Thoracic aorta (tissue), 2 donors: ENCODE measurements at places on chromosomes 7 and 10.

DNA sequence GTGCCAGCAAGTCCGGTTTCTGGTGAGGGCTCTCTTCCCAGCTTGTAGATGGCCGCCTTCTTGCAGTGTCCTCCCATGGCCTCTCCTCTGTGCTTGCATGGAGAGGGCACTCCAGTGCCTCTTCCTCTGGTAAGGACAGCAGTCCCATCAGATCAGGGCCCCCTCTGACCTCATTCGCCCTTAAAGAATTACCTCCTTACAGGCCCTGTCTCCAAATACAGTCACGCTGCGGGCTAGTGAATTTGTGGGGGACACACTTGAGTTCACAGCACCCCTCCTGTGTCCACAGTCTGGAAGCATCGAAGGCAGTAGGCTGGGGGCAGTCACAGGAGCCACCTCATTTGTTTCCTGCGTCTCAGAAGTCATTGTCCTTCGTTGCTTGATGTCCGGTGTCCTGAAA, 54.6 kb downstream of the LHPP start:
- DNase-seq = no peak

- no peak for DNase-seq
Measured at GRCh38 chr10:13658871-13659685, 72.3 kb downstream of the PRPF18 start.

GRCh38 chr7:33916357-33917081, 11.2 kb downstream of the BMPER start:
- DNase-seq = no peak

DNA sequence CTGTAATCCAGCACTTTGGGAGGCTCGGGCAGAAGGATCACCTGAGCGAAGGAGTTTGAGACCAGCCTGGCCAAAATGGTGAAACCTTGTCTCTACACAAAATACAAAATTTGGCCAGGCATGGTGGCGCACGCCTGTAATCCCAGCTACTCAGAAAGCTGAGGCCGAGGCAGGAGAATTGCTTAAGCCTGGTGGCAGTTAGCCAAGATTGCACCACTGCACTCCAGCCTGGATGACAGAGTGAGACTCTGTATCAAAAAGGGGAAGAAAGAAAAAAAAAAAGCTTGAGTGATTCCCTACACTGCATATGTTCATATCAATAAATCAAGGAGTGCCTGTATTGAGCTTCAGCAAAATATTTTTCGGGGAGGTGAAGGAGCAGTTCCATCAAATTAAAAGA, 45.8 kb upstream of the SRRM3 start:
- no peak for DNase-seq

DNA sequence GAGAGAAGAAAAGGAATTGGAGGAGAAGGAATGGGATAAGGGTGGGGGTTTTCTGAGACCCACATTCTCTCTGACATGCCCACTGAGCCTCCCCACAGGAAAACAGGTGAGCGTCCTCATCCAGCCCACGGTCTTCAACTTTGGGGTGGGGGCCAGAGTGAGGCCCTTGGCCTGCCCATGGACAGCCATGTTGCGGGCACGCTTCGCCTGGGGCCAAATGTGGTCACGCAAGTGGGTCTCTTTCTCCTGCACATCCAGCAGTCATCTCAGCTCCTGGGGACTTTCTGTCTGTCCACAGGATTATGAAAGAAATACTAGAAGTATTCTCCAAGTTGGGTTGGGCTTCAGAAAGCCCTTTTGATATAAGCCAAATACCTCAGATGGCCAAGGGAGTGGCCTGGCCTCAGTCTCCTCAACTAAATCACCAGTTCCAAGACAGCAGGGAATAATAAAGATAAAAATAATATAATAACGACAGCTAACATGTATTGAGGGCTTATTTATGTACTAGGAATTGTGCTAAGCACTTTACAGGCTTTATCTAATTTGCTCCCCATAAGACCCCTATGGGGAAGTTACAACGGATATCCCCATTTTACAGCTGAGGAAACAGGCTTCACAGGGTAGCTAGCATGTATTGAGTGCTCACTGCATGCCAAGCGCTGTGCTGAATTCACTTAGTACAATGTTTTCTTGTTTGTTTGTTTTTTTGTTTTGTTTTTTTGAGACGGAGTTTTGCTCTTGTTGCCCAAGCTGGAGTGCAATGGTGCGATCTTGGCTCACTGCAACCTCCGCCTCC, 57.2 kb upstream of the LBX1 start:
- DNase-seq = no peak

GRCh38 chr10:25175527-25176420, 973 bp downstream of the GPR158 start:
- DNase-seq = no peak

DNA sequence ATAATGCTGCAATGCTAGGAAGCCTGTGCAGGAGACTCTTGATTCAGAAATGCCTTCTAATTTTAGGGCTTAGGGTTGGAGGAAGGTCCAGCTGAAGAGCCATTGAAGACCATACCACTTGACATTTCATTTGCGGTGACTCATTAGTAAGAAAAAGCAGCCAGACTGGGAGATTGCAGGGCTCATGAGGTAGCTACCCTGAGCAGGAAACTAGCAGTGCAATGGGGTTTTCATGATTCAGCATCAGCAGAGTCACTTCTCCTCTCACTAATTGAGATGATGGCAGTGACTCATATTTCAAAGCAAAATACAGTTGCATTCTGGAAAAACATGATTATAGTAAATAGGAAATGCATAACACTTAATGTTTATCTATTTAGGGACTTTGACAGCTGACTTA, 434.1 kb downstream of the DNAJB9 start:
- DNase-seq = no peak

DNA sequence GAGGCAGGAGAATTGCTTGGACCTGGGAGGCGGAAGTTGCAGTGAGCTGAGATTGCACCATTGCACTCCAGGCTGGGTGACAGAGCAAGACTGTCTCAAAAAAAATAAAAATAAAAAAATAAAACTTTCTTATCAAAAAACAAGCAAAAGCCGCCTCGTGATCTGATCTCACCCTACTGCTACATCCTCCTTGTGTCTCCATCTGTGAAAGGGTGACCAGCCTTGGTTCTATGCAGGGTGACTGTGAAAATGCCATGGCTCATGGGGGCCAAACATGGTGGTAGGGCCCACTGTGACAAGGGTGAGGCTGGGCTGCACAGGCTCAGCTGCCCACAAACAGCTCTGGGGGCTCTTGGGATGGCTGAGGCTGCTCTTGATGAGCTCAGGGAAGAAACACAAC, 968 bp upstream of the OPN4 start:
- no peak for DNase-seq

- DNase-seq = no peak
Measured at GRCh38 chr7:15015545-15016314, 113.2 kb upstream of the DGKB start.

- DNase-seq = no peak
Measured at GRCh38 chr10:66258693-66259092, 667.1 kb upstream of the LRRTM3 start.

DNA sequence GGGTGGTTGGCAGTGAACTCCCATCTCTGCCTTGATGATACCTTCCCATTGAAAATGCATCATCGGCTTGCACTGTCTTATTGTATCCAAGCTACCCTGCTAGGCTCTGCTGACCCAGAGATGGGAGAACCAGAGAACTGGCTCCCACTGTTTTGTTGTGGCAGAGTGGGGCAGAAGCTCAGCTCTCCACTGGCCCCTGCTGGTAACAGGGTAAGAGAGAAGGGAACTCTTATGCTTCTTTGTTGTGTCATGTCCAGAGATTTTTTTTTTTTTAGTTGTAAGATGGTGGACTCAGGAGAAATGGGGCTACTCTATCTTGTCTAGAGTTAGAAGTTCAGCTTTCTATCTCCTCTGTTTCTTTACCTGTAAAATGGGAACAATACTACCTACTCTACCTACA, 100.5 kb upstream of the SDK1 start:
- no peak for DNase-seq

- DNase-seq = no peak
Measured at GRCh38 chr10:122376364-122376961, 2.0 kb downstream of the PLEKHA1 start.

GRCh38 chr10:4721999-4722753, 103.8 kb upstream of the AKR1E2 start:
- no peak for DNase-seq

DNA sequence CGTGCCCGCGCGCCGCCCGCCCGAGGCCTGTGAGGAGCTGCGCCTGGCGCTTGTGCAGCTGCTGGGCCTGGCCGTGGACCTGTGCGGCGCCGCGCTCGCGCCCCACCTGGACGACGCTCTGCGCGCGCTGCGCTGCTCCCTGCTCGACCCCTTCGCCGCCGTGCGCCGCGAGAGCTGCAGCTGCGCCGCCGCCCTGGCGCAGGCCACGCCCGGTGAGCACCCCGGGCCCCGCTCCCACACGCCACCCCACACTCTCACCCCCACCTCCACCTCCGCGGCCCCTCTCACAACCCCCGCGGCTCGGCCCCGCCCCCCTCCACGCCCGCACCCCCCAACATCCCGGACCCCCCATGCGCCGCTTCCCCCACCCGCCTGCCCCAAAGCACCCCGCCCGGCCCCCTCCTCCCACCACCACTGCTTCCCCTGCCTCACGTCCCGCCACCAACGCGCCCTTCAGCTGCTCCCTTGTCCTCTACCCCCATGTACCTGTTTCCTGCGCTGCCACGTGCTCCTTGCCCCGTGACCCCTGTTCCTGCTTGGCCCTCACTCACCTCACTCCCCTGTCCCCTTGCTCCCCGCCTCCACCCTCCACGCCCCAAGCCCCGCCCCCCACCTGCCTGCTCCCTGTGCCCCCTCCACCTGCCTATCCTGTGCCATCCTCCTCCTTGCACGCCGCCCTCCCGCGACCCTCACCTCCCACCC, at the start of gene PRKAR1B:
PRKAR1B (minus strand) TSS at position 178 of the 702 bp plus-strand sequence. CDS start 15,776 bp downstream, outside the sequence.
- DNase-seq = no peak

DNA sequence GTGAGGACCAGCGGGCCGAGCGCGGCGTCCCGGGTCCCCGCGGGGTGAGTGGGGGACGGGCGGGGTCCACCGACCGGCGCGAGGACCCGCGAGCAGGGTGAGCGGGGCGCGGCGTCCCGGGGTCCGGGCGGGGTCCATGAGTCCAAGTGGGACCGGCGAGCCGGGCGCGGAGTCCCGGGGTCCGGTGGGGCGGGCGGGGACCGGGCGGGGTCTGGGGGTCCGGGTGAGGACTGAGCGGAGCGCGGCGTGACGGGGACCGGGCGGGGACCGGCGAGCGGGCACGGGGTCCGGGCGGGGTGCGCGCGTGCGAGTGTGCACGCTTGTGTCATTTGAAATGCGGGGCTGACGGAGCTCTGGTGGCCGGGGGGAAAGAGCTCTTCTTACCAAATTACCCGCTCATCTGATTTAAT, 765 bp downstream of the CELF2 start:
- no peak for DNase-seq

- no peak for DNase-seq
Measured at GRCh38 chr10:32437334-32437733, 8.6 kb upstream of the CCDC7 start.

DNA sequence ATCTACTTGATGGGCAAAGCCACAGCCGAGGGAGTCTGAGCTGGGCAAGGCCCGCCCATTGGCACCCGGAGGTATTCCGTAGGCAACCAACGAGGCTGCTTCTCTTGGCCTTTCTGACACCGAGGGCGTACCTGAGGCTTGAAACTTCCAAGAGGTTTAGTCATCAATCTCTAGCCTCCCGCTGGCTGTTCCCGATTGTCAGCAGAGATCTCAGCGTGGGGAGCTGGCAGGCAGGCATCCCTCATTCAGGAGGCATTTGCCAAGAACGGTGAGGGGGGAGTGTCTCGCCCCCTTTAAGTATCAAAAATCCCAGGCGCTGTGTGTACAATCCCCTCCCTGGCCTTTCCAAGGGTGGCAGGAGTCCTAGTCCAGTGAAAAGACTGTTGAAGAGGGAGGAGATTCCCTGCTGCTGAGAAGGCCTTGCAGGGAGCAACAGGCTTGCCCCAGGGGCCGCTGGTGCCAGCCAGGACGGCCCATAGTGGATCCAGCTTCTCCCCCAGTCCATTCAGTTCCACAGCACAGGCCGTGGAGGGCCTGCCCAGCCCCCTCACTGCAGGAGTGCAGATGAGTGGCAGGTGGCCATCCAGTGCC, 39.7 kb downstream of the OAT start:
- no peak for DNase-seq

GRCh38 chr7:44293561-44294324, 31.7 kb downstream of the CAMK2B start:
- DNase-seq = no peak

- DNase-seq = no peak
Measured at GRCh38 chr7:149440222-149440621, 20.6 kb downstream of the ZNF777 start.

- DNase-seq = no peak
Measured at GRCh38 chr10:11608159-11609013, 3.1 kb downstream of the USP6NL start.

- DNase-seq = no peak
Measured at GRCh38 chr10:128301051-128301450, 174.8 kb upstream of the MKI67 start.

- no peak for DNase-seq
Measured at GRCh38 chr10:60465801-60466200, 76.1 kb upstream of the ANK3 start.

DNA sequence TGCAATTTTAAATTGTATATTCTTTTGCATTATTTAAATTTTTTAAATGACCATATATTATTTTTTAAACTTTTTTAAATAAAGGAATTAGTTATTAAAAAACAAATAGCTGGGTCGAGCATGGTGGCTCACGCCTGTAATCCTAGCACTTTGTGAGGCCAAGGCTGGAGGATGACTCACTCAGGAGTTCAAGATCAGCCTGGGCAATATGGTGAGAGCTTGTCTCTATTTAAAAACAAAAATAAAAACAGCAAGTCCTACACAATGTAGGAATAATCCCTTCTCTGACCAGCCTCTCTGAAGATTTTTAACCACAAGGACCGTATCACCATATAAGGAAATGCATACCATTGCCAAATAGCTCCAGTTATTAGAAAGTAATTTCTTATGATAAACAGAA, 19.6 kb downstream of the NOC3L start:
- no peak for DNase-seq

DNA sequence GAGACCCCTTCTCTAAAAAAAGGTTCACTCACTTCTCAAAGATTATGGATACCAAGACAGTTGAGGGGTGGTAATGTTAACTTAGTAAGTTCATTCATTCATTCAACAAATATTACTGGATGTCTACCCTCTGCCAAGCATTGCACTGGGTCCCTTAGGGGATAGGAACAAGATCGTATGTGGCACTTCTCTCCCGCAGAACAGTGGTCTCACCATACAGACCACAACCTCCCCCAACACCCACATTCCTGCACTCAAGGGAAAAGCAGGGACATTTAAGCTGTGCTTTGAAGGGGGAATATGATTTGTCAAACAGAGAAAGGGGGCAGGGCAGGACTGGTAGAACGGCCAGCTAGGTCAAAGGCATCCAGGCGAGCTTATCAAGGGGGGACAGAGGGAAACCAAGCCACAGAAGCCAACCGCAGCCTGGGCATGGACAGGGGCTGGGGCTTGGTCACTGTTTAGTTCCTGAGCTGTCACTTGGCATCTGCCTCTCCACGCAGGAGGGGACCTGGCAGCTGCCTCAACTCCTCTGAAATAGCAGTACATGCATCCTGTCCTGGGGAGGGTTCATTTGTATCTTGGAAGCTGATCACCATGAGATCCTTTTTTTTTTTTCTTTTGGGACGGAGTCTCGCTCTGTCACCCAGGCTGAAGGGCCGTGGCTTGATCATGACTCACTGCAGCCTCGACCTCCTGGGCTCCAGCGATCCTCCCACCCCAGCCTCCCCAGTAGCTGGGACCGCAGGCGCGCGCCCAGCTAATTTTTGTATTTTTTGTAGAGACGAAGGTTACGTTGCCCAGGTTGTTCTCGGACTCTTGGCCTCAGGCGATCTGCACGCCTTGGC, 949 bp upstream of the CLIP2 start:
- no peak for DNase-seq

GRCh38 chr10:116880716-116881482, 31.6 kb downstream of the ENO4 start:
- no peak for DNase-seq
